ENCODE measurements at places on chromosomes 4 and X. TPM values are rescaled to one million over a fixed set of nuclear protein-coding genes. Genes with fewer than 3 reads are reported as not detected.

Gene METTL14
- total RNA-seq = 41.1 TPM

Gene RS1
- total RNA-seq = not detected

Gene DGKK
- not detected for total RNA-seq

Gene FRG1
- total RNA-seq = 54.4 TPM

Gene PPEF1
- total RNA-seq = not detected

Gene CDS1
- total RNA-seq = 0.06 TPM

Gene PWWP3B
- total RNA-seq = not detected
